ENCODE measurements at places on chromosomes 12 and 14. TPM values are rescaled to one million over a fixed set of nuclear protein-coding genes. Genes with fewer than 3 reads are reported as not detected.

C14orf180 gene
- not detected for total RNA-seq

GRCh38 chr14:92985521-92985920 lies 62.6 kb downstream of the CHGA start:
- no peak overlapping the region for H3K4me3 ChIP-seq
- H3K4me1 ChIP-seq = no peaks in the 10 kb centered on the region
- peaks cover 20% of the 10 kb centered on the region for H3K36me3 ChIP-seq
- no peaks in the 10 kb centered on the region for H3K27me3 ChIP-seq
- no peak overlapping the region for H3K27ac ChIP-seq

GRCh38 chr14:62745496-62745895 lies 299.8 kb downstream of the KCNH5 start:
- H3K27ac ChIP-seq = no peak overlapping the region
- no peaks in the 10 kb centered on the region for H3K27me3 ChIP-seq
- DNase-seq = no peak

ANGEL1 gene
- 15.9 TPM for total RNA-seq

- H3K27ac ChIP-seq = no peak overlapping the region
- H3K4me1 ChIP-seq = no peaks in the 10 kb centered on the region
- H3K4me3 ChIP-seq = no peak overlapping the region
These were observed 24.7 kb upstream of the SGPP1 start for GRCh38 chr14:63752449-63753169.
